MG63 (cell line): ENCODE measurements at places on chromosomes 6 and 20. TPM values are rescaled to one million over a fixed set of nuclear protein-coding genes. Genes with fewer than 3 reads are reported as not detected.

REM1 gene
- total RNA-seq = not detected in 2 replicates

SYCP2L gene
- 0.99 and 2.9 TPM in 2 replicates for total RNA-seq

MYO6 gene
- 3.5 and 4.1 TPM in 2 replicates for total RNA-seq

RUNX2 gene
- total RNA-seq = 0.13 and 0.39 TPM in 2 replicates

NFATC2 gene
- not detected in 2 replicates for total RNA-seq

SRMS gene
- not detected in 2 replicates for total RNA-seq

ECT2L gene
- total RNA-seq = not detected in 2 replicates

PHF10 gene
- 36.6 and 40.6 TPM in 2 replicates for total RNA-seq

SLC22A1 gene
- not detected in 2 replicates for total RNA-seq

C6orf58 gene
- total RNA-seq = not detected in 2 replicates

HSPA1L gene
- 0.33 and 0.39 TPM in 2 replicates for total RNA-seq

PSMB1 gene
- total RNA-seq = 959 and 1,335 TPM in 2 replicates

DEFB124 gene
- not detected in 2 replicates for total RNA-seq

TNF gene
- not detected in 2 replicates for total RNA-seq

SLC22A3 gene
- total RNA-seq = 0.32 TPM in 1 of 2 replicates, not detected in the other

PDRG1 gene
- total RNA-seq = 31.4 and 31.5 TPM in 2 replicates

TUBB1 gene
- not detected in 2 replicates for total RNA-seq

PHIP gene
- total RNA-seq = 7.6 and 15.4 TPM in 2 replicates

CCN6 gene
- total RNA-seq = not detected in 2 replicates

INSM1 gene
- total RNA-seq = not detected in 2 replicates

SLC26A8 gene
- not detected in 2 replicates for total RNA-seq

POU5F1 gene
- 1.3 and 4.3 TPM in 2 replicates for total RNA-seq

CCN5 gene
- 0.07 TPM in 1 of 2 replicates, not detected in the other for total RNA-seq

MRPL14 gene
- 362 and 399 TPM in 2 replicates for total RNA-seq

PRDM1 gene
- not detected in 2 replicates for total RNA-seq

POM121L2 gene
- total RNA-seq = not detected in 2 replicates

TPBG gene
- 6.2 and 7.9 TPM in 2 replicates for total RNA-seq

RNASET2 gene
- total RNA-seq = 31.6 and 32.1 TPM in 2 replicates

MYH7B gene
- not detected in 2 replicates for total RNA-seq

UNC93A gene
- not detected in 2 replicates for total RNA-seq

SLC52A3 gene
- total RNA-seq = not detected in 2 replicates

TRIM10 gene
- total RNA-seq = not detected in 2 replicates

MICB gene
- total RNA-seq = 13.1 and 17.6 TPM in 2 replicates
